ENCODE measurements at places on chromosomes 3 and 15.

DNA sequence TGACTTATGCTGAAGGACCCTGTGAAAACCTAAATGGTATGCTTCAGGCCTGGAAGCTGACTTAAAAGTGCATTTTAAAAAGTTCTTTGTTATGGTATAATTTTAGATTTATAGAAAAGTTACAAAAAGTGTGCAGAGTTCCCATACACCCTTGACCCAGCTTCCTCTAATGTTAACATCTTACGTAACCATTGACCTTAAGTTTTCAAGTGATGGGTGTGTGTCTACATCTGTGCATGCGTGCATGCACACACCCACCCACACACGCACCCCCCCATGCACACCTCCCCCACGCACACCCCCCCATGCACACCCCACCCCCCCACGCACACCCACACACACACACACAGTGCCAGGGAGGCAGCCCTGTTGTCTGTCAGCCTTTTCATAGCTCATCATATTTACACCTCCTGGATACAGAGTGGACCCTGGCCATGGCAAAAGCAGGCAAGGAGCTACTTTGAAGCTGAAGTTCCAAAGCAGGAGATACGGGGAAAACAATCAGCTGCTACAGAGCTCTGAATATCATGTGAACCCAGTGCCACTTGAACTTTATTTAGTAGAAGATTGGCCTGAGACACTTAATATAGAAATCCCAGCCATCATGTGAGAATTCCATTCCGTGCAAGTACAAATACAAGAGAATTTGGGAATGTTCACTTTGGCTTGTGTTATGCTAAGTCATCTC is 30.0 kb upstream of the TRAK1 start:
- no peak for DNase-seq

- no peak for DNase-seq
Measured at GRCh38 chr3:140823106-140823505, 118.5 kb upstream of the SLC25A36 start.

DNA sequence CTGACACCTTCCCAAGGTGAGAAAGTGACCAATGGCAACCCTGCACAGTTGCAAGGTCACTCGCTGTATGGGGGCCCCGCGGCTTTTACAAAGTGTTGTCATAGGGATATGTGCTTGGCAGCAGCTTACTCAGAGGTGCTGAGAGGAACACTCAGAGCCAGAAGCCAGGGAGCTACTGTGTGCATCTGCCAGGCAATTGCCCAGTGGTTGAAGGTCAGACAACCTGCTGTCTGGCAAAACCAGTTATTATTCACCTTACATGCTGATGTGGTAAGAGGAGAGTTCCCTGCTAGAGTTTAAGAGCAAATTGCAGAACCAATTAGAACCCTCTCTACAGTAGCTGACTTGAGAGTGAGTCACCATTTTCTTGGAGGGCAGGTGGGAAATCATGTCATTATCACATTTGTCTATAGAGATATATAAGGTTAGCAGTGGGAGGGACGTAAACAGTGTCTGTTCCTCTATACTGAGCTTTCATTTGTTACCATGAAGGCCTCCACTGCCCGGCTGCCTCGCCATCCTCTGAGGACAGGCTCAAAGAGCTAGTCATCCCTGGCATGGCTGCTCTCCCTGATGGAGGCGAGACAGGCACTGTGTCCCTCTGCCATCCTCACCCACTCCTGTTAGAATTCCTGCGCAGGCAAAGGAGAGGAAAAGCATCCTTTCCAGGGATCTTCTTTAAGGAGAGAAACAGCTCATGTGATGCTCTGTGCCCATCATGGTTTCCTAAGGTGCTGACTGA is 274.4 kb downstream of the PLCL2 start:
- no peak for DNase-seq

GRCh38 chr3:169323578-169324451 is 339.7 kb downstream of the MECOM start:
- DNase-seq = no peak

DNA sequence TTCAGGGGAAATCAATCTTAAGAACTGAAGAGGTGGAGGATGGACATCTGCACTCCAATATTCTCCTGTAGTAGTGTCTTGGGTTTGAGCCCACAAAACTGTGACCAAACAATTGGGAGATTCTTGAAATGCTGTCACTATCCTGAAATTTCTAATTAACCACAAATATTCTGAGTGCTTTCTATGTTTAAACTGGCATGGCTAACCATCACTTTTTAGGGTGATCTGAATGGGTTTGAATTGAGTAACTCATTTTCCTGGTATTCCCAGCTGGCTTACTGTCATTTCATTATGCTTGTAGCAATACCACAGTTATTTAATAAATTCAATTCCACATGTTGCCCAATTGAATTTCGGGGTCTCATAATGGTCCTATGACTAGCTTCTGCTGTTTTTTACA is 216.9 kb upstream of the DCBLD2 start:
- no peak for DNase-seq

DNA sequence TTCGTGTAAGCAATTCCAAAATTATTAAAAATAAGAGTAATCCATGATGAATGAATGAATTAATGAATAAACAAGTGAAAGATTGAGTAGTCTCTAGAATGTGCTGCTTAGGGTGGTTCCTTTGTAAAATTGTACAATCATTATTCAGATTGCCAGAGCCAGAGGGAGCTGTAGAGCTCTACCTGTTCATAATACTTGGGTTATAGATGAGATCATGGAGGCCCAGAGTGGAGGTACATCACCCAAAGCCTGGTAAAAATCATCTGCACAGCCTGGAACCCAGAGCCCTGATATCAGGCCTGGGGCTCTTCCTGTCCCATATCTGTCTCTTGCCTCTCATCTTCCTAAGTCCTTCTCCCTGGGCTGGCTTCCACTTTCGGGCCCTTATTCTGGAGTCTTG is 297.2 kb downstream of the RPLP1 start:
- no peak for DNase-seq

DNA sequence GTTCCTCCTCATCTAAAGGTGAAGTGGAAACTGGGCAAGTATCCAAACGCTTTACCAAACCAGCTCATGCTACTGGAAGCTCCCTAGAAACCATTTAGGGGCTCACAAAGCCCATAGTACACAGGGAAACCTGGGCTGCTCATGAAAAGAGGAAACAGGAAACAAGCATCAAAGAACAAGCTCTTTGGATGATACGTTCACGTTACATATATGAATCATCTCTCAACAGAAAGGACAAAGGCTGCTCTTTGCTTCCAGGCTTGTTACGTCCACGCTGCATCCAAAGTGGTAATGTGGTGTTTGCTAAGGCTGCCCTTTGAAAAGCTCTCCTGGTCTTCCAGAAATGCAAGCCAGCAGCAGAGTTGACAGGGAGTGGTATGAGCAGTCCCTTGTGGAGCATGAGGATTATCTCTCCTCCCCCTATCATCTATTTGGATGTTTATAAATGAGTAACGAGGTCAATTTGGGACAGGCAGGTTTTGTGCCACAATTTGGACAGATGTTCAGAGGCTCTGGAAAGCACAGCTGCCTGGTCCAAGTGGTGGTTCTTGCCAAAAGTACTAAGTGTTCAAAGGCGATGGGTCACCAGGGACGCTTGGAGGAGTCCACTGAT is 98.0 kb upstream of the RORA start:
- no peak for DNase-seq

DNA sequence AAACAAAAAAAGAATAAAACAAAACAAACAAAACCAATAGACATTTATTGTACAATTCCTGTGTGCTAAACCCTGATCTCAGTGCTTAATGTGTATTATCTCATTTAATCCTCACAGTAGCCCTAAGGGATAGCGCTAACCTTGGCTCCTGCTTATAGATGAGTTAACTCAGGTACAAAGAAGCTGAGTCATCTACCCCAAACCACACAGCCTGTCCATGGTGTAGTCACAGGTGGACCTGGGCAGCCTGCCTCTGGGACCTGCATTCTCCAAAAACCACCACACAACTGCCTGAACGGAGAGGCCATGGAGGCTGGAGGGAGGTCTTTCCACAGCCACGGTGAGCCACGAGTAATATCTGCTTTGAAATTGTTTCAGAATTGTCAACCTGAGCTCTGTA is 5.5 kb upstream of the CLN6 start:
- DNase-seq = no peak

- DNase-seq = no peak
Measured at GRCh38 chr15:86764021-86764420, 684.4 kb downstream of the AGBL1 start.

- DNase-seq = no peak
Measured at GRCh38 chr15:69997161-69997485, 100.6 kb downstream of the TLE3 start.

GRCh38 chr3:134333522-134334181 is 40.6 kb downstream of the AMOTL2 start:
- DNase-seq = peak; percentile 58

- DNase-seq = no peak
Measured at GRCh38 chr3:30628901-30629590, 22.6 kb downstream of the TGFBR2 start.

GRCh38 chr3:88334187-88334868 is 184.6 kb downstream of the C3orf38 start:
- DNase-seq = no peak

DNA sequence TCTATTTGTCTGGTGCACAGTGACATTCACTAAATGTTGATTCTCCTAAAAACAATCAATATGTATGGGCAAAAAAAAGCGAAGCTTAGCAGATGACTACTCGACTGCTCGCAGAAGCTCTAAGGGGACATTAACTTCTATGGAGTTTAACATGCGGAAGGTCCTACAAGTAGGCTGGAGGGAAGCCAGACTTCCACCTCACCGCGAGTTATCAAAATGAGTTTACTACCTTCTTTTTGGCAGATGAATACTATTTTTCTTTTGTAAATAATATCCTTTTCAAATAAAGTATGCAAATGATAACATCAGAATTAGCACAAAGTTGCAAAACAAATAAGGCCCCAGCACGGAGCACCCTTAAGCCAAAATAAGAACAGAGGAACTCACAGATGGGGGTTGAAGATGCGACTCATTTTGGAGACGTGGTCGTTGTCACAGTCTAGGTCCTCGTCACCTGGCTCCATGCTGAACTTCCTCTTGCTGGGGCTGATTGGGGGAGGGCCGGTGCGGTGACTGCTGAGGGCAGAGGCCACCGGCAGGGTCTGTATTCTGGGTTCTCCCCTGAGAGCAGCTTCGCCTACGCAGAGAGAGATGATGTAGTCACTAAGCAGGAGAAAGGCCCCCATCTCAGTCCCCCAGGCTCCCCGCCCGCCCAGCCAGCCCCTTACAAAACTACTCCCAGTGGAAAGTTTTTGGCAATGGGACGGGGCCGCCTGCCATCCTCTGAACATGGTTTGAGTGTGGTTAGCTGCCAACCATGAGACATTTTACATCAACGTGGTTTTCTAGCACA is 42.1 kb downstream of the VGLL4 start:
- DNase-seq = no peak

- DNase-seq = no peak
Measured at GRCh38 chr3:47855461-47856383, 52.8 kb downstream of the DHX30 start.

DNA sequence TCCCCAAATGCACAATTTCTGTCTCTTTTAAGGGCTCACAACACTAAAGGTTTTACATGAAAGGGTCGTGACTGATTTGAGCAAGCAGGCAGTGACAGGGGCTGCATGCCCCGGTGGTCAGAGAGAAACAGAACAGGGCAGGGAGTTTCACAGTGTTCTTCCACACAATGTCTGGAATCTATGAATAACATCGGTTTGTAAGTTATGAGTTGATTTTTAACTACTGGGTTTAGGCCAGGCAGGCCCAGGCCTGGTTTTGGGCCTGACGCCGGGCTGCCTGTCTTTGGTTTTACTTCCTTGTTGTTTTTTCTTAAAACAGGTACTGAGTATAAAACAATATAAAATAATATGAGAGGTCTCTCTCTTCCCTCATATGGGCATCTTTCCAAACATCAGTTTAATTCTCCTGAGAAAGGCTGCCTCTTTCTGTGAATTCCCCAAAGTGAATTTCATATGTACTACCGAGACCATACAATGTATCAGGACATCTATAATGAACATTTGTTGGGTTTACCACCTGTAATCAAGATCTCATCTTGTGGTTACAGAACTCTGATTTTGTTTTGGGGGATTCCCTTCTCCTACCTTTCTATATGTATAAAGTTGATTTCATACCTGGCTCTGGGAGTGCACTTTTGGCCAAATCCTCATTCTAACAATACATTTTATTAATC is 74.4 kb downstream of the CD200 start:
- DNase-seq = no peak

DNA sequence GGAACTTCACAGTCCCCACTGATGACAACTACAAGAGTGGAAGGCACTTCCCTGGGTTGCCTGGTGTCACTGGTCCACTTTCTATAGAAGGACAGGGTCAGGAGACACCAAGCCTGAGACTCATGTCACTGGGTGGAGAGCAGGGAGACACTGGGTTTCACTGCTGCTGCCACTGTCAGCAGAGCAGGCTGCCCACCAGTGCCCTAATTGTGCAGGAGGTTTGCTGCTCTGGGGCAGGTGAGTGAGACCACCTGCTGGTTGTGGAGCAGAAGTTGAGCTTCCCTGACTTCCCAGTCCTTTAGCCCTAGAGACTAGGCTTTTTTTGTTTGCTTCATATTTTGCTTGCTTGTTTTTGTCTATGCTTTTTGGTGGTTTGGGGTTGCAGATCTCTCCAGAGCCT is 528.4 kb upstream of the RGMA start:
- no peak for DNase-seq

DNA sequence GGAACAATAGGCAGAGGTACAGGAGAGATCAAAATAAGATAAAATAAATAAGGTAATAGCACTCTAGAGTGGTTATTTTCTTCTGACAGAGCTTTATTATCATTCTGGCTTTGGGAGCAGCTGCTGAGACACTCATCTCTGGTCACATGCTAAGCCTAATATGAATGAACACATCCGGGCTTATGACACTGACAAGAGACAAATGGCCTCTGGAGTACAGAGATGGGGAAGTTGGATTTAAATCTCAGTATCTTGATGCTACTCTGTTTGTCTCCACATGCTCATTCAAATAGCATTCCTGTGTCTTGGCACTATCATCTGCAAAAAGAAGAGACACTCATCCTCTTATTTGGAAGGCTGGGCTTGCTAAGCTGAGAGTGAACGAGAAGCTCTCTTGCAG is 55.6 kb downstream of the TMEM45A start:
- DNase-seq = no peak

DNA sequence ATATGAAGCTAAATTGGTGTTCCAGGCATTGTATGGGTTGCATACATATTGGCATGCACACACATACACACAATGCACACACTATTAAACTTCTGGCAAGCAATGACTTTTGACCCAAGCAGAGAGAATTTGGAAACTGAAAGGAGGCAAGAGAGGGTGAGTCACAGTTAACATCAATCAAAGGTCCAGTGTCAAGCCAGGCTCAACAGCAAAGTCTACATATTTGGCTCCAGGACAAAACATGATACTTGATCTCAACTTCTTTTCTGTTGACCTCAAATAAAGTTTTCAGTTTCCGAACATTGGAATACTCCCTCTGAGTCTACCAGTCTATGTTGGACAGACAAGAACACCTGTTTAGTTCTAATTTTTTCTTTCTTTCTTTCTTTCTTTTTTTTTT is 28.3 kb downstream of the IL12A start:
- no peak for DNase-seq
